ENCODE measurements at places on chromosomes 5 and 9.

GRCh38 chr5:14913096-14913495, 41.5 kb upstream of the ANKH start:
- no peak for DNase-seq

- DNase-seq: no peak
These were observed 16.2 kb downstream of the PGGT1B start for GRCh38 chr5:115246361-115246991.

- no peak for DNase-seq
These were observed 270.8 kb downstream of the NTRK2 start for GRCh38 chr9:84940294-84940693.

DNA sequence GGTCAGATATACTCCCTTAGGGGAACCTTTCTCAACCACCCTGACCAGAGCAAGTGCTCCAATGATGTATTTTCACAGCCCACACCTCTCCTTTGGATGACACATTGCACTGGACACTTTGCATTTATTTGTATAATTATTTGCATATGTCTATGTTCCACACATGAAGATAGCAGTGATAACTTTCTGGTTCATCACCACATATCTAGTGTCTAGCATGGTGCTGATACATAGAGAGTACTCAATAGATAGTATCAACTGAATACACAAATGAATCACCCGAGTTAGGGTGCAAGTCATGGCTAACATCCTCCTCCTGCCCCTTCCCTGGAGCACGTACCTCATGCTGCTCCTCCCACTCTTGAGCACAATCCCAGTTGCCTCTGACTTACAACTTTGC, 617.6 kb downstream of the EBF1 start:
- no peak for DNase-seq

Measured in activated CD4-positive, alpha-beta T cell treated with anti-CD3 and anti-CD28 coated beads for 36 hours (primary cell).